ENCODE measurements at places on chromosomes 5 and 9.
A peak's percentile ranks its signal among the peaks of the same experiment; 100 is the strongest.

- DNase-seq = peak; percentile 93
Observed at GRCh38 chr9:129028192-129028966, at the start of gene SH3GLB2. SH3GLB2 (minus strand) TSS chr9:129028331; CDS start chr9:129028154, 177 bp downstream.

DNA sequence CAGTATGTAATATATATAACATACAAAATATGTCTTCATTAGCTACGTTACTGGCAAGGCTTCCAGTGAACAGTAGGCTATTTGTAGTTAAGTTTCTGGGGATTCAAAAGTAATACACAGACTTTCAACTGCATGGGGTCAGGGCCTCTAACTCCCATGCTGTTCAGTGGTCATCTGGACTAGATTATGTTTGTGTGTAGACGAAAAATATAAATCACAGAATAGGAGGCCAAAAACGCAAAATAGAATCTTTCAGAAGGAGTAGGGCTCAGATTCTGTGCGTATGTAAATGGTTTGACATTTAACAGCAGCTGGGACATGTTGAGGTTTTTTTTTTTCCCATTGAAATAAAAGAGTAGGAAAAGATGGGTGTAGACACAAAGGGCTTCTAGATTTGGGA is 1048.7 kb upstream of the WWC1 start:
- DNase-seq = no peak

- peak; percentile 10 for DNase-seq
Observed at GRCh38 chr5:173324115-173325001, 3.9 kb downstream of the STC2 start.

DNA sequence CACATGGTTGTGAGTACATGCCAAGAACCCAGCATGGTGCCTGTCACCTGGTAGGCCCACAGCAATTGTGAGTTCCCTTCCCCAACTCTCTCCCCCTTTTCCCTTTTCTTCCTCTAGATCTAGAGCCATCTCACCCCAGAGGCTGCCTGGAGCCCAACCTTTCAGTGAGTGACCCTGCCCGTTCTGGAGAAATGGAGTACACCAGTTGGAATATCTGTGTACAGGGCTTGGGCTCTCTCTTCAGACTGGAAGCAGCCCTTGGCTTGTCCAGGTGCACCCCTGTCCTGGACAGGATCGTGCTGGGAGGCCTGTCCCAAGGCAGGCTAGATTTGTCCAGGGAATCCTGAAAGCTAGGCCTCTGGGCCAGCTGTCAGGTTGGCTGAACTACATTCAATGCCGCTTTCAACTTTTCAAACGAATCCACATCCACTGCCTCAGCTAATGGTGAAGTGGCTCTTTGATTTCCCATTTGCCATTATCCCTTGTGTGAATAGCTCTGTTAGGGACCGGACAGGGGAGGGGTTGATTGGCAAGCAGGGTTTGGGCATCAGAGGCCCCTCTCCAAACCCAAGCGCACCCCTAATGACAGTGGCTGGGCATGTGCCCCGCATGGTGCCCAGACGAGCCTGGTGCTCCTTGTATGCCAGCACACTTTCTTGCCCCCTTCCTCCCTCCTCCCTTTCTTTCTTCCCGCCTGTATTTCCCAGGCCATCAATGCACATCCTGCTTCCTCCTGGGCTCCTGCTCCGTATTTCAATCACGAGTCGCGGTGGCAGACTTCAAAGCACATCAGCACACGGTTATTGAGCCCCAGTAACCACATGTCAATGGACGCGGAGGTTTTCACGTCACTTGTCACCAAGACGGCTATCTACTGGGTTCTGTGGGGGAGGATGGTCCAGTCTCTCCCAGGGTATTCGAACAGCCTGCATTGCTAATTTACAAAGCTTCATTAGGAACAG is 211.2 kb downstream of the DAB2IP start:
- no peak for DNase-seq

DNA sequence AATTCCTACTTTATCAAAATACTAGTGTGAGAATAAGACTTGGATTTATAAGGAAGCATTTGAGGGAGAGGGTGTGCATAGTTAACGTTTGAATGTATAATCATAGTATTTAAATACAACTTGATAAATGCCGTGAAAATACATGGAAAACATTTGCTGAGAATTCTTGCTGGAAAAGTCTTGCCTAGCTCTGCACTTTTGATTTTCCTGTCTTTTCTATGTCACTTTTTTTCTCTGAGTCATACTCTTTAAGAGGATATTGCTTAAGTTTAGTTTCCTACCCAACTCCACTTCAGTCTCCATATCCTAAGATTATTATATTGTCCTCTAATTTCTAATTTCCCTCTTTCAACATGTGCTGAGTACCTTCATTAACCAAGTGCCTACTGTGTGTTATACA is 616.6 kb upstream of the SEMA6A start:
- DNase-seq = no peak

- no peak for DNase-seq
Observed at GRCh38 chr9:22657713-22658112, 211.1 kb downstream of the DMRTA1 start.

- no peak for DNase-seq
Observed at GRCh38 chr9:20664501-20664900, 19.6 kb upstream of the FOCAD start.

DNA sequence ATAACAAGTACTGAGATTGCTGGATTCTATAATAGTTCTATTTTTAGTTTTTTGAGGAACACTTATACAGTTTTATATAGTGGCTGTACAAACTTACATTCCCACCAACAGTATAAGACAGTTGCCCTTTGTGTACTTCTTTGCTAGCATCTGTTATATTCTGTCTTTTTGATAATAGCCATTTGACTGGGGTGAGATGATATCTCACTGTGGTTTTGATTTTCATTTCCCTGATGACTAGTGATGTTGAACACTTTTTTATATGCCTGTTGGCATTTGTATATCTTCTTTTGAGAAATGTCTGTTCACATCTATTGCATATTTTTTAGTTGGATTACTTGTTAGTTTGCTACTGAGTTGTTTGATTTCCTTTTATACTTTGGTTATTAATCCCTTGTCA is 204.1 kb upstream of the SMC2 start:
- DNase-seq = no peak

DNA sequence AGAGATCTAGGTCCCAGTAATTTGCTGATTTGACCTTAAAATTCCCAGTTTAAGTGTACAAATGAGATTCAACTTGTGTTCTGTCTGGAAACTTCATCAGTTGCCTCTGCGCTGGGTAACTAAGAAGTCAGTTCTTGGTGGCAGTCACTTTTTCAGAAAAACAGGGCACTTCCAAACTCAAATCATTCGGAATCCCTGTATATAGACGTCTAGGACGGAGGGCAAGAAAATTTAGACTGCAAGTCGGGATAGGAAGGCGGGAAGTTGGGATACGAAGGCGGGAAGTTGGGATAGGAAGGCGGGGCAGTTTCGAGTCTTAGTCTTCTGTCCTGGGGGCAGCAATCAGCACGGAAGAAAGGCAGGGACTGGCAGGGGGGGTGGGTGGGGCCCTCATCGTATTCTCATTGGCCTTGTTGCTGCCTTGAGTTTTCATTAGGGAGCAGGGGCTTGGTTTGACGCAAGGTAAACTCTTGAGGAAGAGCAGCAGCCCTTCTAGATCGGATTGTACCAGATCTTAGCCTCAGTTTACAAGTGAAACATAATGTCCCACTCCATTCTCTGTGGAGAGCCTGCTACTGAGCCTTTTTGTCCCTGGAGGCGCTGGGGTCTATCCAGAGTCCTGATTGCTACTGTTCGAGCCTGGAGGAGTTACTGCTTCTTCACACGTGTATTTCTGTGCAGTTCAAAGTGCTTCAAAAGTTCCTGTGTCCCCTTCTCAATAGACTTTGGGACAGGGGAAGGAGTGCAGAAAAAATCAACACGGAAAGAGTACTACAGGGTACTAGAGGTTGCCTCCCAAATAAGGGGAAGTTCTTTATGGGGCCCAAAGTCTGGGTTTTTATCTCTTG is 2.7 kb upstream of the PURA start:
- DNase-seq = no peak

DNA sequence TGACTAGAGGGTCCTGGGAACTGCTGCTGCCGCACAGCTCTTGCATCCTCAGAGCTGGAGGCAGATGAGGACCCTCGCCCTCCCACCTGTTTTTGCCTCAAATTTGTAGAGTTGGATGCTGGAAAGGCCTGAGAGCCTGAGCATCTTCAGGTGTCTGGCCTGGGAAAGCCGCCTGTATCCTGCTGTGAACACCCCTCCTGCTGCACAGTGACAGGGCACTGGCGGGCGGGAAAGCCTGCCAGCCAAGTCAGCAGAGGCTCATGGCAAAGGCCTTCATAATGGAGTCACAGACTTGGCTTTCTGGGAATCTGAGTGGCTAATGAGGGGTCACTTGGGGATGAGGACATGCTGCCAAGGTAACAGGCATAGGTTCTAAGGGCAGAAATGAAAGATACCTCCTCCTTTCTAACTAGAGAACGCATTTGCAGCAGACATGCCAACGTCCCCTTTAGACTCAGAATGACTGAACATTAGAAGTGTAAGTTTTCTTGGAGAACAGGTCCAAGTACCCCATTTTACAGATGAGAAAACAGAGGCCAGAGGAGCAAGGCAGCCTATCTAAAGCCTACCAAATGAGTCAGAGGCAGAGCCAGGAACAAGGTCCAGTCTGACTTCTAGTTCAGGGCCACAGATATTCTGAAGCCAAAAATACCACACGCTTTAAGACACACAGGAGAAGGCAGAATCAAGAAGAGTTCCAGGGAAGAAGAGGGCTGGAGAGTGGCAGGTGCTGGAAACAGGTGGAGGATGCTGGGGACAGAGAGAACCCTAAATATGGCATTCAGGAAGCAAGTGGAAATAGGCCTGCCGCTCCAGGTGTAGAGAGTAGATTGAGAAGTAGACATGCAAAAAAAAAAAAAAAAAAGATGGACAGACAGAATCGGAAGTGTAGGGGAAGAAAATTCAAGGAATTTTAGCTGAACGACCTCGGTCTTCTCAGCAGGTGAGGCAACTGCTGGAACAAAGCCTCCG is 44.1 kb downstream of the EPB41L4B start:
- DNase-seq = no peak

GRCh38 chr5:14806456-14806855 is 65.1 kb downstream of the ANKH start:
- no peak for DNase-seq

GRCh38 chr9:107927276-107927675 is 437.7 kb upstream of the KLF4 start:
- no peak for DNase-seq
